Neuronal stem cell (in vitro differentiated cells): ENCODE measurements at places on chromosomes 2 and 18.

DNA sequence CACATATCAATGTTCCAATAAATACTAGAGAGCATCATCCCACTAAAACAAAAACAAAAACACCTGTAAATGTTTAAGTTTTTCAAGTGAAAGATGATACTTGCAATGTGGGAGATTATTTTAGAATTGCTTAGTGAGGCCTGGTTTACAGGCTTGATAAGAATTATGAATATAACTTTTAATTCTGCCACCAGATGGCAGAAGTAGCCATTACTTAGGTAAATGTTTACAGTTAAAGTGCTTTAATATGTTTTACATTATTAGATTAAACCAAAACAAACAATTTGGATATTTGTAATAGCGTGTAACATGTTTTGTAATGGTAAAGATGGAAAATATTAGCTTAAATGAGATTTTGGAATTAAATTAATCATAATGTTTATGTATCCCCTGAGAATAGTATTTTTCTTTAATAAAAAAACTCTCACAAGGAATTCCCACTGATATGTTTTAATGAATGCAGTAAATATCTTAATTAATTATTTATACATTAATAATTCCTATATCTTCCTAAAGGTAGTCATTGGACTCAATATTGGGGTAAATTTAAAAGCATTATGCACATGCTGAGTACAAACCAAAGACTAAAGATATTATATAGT is 522.0 kb downstream of the SPAG16 start:
- no peak for DNase-seq

DNA sequence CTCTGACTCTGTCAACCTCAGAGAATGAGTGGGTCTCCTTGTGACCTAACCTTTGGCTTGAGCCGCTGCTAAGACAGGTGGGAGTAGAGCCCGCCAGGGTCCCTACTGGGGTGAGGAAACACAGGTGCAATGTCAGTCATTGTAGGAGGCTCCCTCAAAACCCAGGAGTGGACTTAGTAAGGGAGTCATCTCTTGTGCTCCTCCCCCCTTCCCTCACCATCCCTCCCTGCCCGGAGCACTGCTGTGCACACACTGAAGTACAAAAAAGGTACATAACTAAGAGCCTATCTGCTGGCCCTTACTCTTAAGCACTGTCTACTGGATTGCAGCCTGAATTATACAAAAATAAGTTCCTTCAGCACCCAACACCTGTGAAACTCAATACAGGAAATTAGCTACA is 77.2 kb downstream of the MYO3B start:
- DNase-seq, result no peak

DNA sequence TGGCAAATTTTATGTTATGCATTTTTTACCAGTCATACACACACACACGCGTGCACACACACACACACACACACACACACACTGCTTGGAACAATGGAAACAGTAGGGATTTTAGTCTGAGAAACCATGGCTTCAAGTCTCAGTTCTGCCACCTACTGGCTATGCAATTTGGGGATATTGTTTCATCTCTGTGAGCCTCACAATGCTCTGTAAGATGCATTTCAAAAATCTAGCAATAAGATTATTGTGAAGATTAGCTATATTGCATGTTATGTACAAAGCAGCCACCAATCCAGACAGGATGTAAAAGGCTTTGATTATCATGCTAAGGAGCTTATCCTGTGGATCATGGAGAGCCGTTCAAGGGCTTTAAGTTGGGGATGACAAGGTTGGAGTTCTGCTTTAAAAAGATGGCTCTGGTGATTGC is 401.4 kb downstream of the NBAS start:
- no peak for DNase-seq

DNA sequence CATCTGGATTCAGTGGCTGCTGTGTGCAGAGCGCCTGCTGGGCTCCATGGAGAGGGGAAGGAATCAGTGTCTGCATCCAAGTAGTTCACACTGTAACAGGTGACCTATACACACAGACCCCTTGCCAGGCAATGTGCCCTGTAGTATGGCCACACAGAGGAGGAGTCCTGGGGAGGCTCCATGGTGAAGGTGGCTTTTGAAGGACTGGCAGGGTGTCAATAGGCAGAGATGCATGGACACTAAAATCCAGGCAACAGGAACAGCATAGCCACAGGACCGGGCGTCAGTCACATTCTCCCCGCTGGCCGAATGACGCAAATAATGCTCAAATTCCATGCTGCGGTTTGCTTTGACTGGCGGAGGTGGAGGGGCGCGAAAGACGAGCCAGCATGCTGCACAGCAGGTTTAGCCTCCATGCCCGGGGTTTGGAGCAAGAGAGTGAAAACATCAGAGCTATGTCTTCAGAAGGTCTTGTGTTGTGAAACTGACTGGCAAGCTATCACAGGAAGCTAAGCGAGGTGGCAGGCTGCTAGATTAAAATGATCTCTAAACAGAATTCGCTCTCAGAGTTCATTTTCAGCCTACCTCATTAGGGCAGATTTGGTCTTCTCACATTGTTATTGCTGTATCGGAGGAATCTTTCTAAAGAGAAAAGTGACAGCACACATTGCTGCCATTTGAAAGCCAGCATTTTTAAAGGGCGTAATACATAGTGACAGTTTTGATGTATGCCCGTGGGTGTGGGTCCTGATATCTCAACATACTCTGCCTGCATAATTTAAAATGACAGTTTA is 1.2 kb upstream of the CHMP1B start:
- DNase-seq, result no peak

DNA sequence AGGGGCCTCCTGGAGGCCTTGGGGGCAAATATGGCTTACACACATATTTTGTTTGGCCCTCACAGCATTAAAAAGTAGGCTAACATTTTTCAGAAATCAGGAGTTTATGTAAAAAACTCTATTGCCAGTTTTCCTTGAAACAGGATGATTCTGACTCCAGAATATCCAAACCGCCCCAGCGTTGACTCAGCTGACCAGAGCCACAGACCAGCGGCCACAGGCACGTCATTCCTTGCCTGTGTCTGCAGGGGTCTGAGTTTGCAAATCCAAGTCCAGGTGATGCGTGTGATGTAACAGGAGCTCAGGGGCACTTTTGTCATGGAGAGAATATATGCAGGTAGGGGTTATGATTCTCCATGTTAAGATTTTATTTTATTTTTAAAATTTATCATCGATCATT is 79.4 kb upstream of the ALKAL2 start:
- no peak for DNase-seq

DNA sequence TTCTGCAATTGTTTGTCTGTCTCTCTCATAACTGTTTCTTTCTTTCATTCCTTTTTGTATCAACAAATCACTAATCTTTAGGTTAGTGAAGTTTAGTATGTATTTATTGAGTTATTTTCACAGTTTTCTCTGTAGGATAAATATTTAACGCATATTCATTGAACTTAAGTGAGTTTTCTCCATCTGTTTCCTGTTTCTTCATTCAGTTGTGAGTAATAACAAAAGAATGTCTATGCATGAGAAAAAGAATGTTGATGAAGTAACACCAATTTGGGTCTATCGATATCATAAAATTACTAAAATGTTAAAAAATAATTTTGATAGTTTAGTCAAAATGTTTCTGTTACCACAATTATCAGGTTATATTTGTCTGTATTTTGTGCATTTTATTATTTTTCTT is 948.0 kb downstream of the DSC3 start:
- DNase-seq, result no peak

DNA sequence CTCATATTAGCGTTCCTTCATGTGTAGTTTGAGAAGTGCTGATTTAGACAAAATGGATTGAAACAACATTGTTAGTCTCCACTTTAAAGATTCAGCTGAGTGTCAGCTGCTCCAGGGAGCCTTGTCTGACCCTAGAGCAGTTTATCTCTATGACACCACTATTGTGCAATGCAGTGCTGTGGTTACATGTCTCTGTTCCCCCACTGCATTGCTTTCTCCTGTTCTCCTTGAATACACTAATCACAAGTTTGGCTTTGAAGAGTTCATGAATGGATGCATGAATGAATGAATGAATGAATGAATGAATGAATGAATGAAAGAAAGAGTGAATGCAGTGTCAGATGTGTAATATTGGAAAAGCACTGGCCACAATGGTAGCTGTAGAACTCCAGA is 38.3 kb downstream of the GCG start:
- no peak for DNase-seq
